Stimulated activated CD8-positive, alpha-beta memory T cell treated with anti-CD3 and anti-CD28 coated beads, Interleukin-7, amount 100 ng/mL, for 48 hours (primary cell): ENCODE measurements at places on chromosomes 2 and 18.

- DNase-seq: no peak
Observed at GRCh38 chr2:233991196-233991595, 59.3 kb upstream of the SPP2 start.

DNA sequence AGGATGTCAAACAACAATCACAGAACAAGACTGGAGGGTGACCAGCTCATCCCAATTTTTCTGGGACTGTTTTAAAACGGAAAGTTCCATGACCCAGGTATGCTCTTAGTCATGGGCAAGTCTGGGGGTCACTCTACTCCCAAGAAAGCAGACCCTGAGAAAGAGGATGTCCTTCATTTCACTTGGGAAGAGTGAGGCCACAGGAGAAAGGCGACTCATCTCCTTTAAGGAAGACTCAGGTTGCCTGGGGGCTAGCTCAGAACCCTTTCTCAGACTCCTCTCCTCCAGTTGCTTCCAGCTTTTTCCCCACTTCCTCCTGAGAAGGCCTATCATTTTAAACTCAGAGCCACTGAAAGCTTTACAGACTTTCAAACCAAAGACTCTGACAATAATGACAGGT is 9.3 kb downstream of the RNF152 start:
- DNase-seq: no peak

DNA sequence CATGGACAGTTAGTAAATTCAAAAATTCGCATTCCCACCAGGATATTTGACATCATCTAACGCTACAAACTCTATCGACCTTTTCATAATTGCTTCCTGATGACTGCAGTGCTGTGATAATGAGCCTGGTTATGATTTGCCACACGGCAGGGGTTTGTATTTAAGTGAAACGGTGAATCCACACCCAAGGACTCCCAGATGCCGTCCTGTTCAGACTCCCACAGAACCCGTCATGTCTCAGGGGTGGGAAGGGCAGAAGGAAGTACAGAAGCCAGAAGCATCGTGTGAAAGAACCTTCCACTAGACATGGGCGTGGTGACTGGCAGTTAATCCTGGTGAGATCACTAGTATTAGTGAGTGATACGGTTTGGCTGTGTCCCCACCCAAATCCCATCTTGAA is 91.2 kb upstream of the TMEM18 start:
- DNase-seq: no peak

- DNase-seq: no peak
Observed at GRCh38 chr2:150062416-150062815, 425.1 kb downstream of the RND3 start.

- DNase-seq: no peak
Observed at GRCh38 chr2:241105641-241106040, 3.6 kb upstream of the MTERF4 start.

- no peak for DNase-seq
Observed at GRCh38 chr2:180046776-180047175, 39.7 kb upstream of the CWC22 start.

DNA sequence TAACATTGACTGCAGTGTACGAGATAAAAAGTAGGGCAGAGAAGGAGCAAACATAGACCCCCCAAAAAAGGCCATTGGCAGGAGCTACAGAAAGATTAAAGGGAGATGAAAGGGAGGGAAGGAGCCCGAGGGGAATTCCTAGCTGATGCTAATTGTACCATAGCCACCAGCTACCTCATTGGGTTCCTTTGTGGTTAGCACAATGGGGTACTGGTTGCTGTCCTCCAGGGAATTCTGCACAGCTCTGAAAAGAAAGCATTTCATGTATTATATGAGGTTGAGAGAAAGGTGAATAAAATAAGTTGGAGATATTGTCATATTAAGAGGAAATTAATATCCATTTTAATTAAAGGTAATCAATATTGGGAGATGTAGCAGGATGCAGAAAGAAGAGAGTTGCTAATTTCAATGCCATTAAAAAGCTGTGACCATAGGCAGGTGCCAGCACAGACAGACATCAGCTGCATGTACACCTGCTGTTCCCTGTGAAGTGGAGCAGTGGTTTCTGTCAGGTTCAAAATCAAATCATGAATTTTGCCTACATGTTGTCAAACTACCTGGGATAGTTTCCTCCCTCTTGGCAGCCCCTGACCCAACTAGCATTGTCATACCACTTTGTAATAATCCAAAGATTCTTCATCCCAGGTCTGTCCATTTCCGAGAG is 185.4 kb upstream of the DLGAP1 start:
- DNase-seq: no peak

- no peak for DNase-seq
Observed at GRCh38 chr2:122307763-122308162, 552.3 kb downstream of the TSN start.

DNA sequence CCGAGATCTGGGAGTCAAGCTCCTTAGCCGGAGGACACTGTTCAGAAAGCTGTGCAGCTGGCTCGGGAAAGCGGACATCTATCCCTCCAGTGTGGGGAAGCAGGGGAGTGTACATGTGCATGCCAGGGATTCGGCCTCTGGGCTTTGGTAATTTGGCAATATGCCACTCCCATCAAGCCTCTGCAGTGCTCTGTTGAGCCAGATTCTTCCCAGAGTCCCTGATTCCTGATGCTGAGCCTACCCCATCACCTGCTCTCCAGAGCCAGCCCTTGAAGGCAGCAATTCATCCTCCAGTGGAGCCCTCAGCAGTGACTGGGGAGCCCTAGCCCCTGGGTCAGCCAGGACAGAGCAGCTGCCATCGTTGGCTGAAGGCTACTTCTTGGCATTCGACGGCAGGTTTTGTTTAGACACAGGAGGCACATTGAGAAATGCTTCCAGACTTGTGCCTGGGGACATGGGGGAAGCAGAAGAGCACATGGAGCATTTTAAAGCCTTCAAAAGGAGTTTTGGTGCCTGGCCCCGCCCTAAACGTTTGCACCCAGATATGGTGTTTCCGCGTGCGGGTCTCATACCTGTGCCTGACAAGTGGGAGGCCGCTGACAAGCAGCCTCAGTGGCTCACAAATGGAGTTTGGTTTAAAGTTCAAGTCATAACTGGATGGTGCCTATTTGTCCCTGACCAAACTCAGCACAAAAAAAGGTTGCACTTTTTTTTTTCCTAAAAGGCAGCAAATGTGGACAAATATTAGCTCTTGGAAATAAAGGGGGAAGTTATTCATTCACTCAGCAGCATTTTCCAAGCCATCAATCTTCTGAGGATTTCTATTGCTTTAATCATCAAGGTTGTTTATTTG is 272.8 kb downstream of the CYRIA start:
- DNase-seq: no peak

DNA sequence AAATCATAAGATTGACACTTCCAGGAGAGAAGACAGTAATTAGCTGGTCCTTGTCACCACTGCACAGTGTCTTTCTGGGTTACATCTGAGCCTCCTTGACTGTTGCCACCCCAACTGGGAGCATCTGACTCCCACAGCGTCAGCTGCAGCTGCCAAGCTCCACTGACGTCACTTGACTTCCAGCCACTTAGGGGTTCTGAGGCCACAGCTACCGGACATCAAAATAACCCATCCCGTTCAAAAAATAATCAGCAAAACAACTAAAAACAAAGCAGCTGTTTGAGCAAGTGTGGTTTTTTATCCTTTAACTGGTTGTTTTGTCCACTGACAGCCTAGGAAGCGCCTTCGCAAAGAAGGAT is 206.5 kb upstream of the AGAP1 start:
- DNase-seq: no peak

DNA sequence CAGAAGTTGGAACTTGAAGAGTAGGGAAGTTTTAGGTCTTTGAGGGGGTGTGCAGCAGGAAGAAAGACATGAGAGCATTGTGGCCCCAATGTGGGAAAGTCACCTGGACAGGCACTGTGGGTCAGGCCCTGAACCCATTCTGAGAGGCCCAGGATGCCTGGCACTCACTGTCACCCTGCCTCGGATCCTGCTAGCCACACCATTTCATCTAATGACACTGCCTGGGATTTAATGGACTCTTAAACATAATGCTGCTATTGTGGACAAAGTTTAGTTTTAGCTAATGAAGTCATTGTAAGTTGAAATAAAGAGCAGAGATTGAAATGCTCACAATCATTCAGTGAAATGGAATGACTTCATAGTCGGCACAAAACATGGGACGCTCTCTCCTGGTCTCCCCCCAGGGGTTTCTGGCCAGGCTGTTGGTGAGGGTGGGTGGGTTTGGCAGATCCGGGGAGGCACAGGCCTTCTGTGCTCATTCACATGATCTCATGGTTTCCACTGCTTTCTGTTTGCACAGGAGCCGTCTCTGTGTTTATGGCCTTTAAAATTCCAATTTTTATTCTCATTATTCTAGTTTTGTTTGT is 141.8 kb upstream of the KLHL29 start:
- no peak for DNase-seq

DNA sequence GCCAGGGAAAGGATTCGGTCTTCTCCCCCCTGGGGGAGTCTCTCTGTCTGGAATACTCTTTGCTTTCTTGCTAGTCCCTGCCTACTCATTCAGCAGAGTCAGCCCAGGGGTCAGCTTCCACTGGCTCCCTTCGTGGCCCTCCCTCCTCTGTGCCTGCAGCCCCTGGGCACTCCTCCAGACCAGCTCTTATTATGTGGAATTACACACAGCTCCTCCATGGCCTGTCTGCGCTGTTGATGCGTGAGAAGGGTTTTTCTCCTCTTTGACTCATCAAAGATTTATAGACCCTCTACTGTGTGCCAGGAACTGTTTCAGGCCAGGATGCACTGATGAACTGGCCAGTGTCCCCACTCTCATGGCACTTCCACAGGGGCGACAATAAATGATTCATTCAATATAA is 44.4 kb downstream of the ST8SIA5 start:
- no peak for DNase-seq

GRCh38 chr2:189372688-189373257 is 68.5 kb upstream of the WDR75 start:
- no peak for DNase-seq

- no peak for DNase-seq
Observed at GRCh38 chr2:163604941-163605555, 130.8 kb downstream of the FIGN start.

- no peak for DNase-seq
Observed at GRCh38 chr2:187994464-187995331, 297.0 kb upstream of the GULP1 start.
